Thoracic aorta (tissue), 2 donors: ENCODE measurements at places on chromosomes 3 and 15. TPM values are rescaled to one million over a fixed set of nuclear protein-coding genes. Genes with fewer than 3 reads are reported as not detected.

Gene SKIC8
- total RNA-seq: 41.6 TPM

Gene APH1B
- 16.2 TPM for total RNA-seq

Gene CFAP100
- total RNA-seq: not detected

Gene TF
- total RNA-seq: 1.6 TPM

Gene TLR9
- total RNA-seq: not detected

Gene SH2D7
- not detected for total RNA-seq
